ENCODE measurements at places on chromosomes 2 and 18. TPM values are rescaled to one million over a fixed set of nuclear protein-coding genes. Genes with fewer than 3 reads are reported as not detected.

- DNase-seq = no peak
Observed at GRCh38 chr2:150672311-150672710, 184.8 kb upstream of the RND3 start.

GRCh38 chr18:64119916-64120315 is 29.0 kb downstream of the LINC00305 start:
- DNase-seq = no peak

The FAM237A gene
- total RNA-seq = not detected

The ALPP gene
- total RNA-seq = not detected

- DNase-seq = no peak
Observed at GRCh38 chr18:47968721-47969120, 38.3 kb upstream of the SMAD2 start.

GRCh38 chr2:20571231-20571630 is 79.7 kb downstream of the HS1BP3 start:
- no peak for DNase-seq

- DNase-seq = peak; percentile 56
Observed at GRCh38 chr2:101238930-101239759, 13.5 kb upstream of the CNOT11 start.

DNA sequence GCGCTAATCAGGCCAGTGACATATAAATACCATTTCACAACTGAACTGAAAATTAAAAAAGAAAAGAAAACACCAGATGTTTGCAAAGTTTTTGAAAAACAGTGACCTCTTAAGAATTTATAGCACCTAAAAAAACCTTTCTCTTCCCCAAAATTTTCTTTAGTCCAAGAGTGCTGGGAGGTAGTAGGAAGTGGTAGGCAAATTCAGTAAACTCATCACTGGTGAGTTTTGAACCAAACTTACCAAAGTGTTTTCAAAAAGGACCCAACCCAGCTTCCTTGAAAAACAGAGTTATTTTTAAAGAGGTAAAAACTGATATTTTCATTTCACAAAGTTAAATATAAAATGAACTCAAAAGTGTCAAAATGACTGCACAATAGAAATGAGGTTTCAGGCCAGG is 90.4 kb downstream of the TMEM247 start:
- no peak for DNase-seq

DNA sequence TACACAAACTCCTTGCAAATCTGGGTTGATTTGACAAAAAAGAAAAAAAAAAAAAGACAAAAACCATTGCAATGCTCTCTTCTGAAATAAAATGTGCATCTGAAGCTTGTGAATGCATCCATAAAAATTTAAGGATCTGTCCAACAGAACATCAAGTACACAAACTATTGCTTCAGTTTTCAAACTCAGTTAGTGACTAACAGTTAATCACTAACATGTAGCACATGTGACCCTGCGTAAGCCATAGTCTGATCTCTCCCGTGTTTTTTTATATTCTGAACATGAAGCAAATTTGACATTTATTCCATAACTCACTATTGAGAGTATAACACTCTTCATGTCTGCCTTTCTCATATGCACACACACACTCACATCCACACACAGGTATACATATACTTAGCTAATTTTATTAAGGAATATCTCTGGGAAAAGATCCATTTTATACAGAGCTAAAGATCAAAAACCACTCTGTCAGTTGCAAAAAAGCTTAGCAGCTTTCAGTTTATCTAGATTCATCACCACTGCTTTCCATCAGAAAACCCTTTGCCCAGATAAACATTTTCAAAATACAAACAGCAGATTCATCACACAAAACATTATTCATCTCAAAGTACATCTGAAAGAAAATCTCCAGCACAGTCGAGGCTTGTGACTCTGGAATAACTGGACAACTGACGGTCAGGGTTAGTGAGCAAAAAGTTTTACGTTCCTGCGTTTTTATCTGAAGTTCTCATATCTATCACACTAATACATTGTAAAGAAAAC is 1000.4 kb upstream of the ACVR2A start:
- peak; percentile 79 for DNase-seq

DNA sequence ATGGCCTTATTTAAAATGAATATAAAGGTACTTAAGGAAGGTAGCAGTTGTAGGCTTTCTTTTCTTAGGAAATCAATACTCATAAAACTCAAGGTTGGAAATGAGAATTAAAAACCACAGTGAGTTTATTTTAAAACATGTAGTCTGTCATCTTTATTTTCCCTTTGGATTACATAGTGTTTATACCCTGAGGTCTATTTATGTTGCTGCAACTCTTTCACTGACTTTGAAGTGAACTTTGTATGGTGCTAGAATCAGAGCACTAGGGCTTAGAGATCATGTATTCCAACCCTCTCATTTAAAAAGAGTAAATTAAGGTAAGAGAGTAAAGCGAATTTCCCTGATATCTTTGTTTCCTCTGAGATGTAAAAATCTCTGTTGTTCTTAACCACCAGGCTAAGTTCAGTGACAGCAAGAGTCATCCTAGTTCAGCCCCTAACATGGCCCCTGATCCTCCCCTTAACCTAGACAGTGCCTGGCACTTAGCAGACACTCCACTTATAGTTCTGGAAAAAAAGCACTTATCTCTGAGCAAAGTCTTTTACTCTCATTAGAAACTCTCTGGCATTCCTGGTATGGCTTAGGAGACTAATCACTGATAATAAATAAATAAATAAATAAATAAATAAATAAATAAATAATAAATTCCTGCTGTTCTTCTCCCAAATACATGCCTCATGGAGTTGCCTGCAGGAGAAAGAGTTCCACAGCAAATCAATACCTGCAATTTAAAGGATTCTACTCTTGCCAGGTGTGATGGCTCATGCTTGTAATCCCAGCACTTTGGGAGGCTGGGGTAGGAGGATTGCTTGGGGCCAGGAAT is 33.0 kb upstream of the PPP1R1C start:
- no peak for DNase-seq

The CYP27A1 gene
- total RNA-seq = 0.13 TPM

GRCh38 chr2:100188326-100188725 is 45.9 kb upstream of the AFF3 start:
- DNase-seq = no peak
